Neuronal stem cell (in vitro differentiated cells): ENCODE measurements at places on chromosomes 3 and 15.

- no peak for DNase-seq
Measured at GRCh38 chr3:184237807-184238206, 8.4 kb downstream of the VWA5B2 start.

DNA sequence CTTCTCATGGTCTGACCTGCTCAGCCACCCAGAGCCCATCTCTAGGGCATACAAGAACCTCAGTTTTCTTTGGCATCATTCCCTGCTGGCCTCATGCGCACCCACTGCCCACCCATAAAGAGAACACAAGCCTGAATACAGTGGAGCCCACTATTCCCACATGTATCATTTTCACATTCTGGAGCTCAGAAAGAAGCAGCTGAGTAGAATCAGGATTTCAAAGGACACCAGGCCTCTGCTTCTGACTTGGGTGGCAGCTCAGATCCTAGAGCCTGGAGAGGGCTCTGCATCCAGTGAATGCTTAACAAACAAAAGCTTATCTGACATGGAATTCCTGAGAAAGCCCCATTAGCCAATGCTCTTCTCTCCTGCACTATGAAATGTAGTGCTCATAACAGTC, 34.7 kb downstream of the RBP2 start:
- no peak for DNase-seq

DNA sequence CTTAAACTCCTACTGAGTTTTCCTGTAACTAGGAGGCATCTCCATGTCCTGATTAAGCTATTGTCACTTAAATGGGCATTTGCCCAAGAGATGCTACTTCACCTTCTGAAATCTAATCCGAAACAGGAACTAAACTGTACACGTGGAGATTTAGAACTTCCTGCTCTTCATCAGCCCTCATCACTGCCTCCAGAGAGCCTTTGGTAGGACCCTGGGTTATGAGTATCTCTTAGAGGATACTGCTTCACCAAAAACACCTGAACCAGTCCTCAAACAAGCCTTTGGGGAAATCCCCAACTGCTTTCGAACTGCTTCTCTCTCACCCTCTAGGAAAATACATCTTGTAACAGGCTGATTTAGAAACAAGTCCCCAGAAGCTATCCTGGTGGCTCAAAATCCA, 320.3 kb downstream of the GAP43 start:
- no peak for DNase-seq

- DNase-seq, result no peak
Measured at GRCh38 chr15:90184119-90184785, 16.9 kb upstream of the SEMA4B start.

GRCh38 chr3:132867526-132867925, 145.3 kb upstream of the NPHP3 start:
- DNase-seq, result no peak

- DNase-seq, result no peak
Measured at GRCh38 chr15:96326328-96327154, 4.0 kb upstream of the NR2F2 start.

GRCh38 chr3:99700631-99701268, 62.4 kb downstream of the COL8A1 start:
- no peak for DNase-seq

- no peak for DNase-seq
Measured at GRCh38 chr15:50053055-50053856, 65.8 kb downstream of the ATP8B4 start.

GRCh38 chr15:75025107-75025506, 1.7 kb downstream of the PPCDC start:
- no peak for DNase-seq
